Activated CD4-positive, alpha-beta T cell treated with anti-CD3 and anti-CD28 coated beads for 36 hours (primary cell): ENCODE measurements at places on chromosomes 5 and 9.

GRCh38 chr5:118791926-118792734, 196.2 kb downstream of the DTWD2 start:
- DNase-seq: peak; percentile 24

- no peak for DNase-seq
These were observed 411.6 kb upstream of the PTGER4 start for GRCh38 chr5:40268088-40268487.

DNA sequence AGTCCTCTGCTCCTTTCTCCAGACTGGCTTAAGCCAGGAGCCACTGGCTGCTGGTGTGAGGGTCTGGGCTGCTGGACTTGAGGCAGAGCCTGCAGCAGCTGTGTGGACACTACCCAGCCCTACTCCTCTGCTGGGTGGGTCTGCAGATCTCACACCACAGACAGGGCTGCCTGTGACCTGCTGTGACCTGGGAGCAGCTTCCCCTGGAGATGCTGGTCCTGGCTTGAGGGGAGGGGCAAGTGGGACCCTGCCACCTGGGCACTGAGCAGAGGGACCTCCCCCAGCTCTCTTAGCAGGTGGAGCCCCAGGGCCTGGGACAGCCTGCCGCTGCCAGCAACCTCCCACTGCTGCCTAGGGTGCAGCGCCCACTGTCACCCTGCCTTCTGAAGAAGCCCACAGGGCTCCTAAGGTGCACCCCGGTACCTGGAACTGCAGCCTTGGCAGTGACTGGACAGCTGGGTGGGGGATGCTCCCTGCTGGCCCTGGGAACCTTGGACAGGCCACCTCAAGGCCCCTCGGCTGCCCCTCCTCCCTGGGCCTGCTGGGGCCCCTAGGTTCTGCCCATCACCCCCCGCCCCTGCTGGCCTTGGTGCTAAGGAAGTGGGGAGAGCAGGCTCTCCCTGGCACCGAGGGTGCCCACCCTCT, 9.1 kb downstream of the CACFD1 start:
- DNase-seq: no peak

GRCh38 chr9:116243708-116244107, 90.1 kb downstream of the PAPPA start:
- DNase-seq: no peak

DNA sequence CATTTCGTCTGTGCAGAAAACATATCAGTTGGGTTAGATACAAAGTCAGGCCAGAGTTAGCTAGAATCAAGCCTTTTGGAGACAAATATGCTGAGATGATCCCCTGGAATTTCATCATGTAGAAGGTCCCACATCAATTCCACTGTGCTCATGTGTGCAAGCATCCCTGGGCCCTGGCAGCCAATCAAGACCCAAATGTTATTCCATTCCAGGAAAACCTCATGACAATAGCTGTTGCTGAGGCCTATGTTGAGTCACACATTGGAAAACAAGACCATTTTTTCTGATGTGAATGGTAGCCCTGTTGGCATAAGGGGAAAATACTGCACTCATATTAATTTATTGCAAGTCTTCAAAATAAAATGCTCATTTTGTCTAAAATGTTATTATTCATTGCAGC, 11.5 kb downstream of the SPOCK1 start:
- DNase-seq: no peak

- peak; percentile 54 for DNase-seq
These were observed 143.0 kb downstream of the SMARCA2 start for GRCh38 chr9:2158111-2158610.

GRCh38 chr5:144460600-144460999, 289.9 kb downstream of the KCTD16 start:
- DNase-seq: no peak

DNA sequence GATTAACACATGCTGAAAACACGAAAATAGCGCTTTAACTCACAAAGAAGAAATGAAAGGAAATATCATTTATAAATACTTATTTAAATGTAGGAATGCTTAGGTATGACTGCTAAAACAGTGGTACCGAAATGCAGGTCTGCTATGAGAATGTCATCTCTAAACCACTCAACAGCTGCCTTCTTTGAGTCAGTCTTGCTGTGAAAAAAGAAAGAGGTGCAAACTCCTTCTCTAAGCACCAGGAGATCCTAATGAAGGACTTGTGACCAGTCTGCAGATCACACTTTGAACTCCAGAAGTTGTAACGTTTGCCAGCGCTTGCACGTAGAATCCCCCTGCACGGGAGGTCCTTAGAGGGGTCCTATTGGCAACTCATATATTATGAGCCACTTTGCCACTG, 86.6 kb downstream of the TRIO start:
- no peak for DNase-seq

DNA sequence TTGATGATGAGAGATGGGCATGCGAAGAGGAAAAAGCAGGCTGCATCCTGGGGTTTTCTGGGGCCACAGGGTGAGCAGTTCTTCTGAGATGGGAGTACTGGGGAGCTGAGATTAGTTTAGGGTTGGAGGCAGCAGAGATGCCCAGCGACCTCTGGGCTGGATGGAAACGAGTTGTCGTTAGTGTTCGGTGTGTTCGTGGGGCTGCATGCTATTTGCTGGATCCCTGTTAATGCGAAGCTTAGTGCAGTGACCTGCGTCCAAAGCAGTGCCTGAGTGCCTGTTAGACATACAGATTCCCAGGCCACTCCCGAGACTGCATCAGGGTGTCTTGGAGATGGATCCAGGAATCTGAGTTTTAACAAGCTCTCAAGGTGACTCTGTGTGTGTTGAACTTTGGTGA, 201.3 kb downstream of the CACNA1B start:
- DNase-seq: no peak
